H9 (cell line): ENCODE measurements at places on chromosomes 1 and 21.

DNA sequence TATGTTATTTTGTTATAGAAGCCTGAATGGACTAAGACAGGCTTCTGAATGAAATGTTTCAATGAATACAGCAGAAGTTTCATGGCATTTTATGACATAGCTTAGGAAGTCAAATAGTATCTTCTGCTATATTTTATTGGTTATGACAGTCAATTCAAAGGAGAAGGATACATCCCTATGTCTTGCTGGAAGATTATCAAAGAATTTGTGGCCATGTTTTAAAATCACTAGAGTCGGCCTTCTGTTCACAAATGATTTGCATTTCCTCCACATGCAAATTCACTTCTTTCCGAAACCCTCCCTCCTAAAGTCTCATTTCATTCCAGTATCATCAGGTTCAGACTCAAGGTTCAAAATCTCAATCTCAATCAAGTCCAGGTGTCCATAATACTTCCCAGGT lies 679.2 kb upstream of the ADAMTS5 start:
- DNase-seq, result no peak

DNA sequence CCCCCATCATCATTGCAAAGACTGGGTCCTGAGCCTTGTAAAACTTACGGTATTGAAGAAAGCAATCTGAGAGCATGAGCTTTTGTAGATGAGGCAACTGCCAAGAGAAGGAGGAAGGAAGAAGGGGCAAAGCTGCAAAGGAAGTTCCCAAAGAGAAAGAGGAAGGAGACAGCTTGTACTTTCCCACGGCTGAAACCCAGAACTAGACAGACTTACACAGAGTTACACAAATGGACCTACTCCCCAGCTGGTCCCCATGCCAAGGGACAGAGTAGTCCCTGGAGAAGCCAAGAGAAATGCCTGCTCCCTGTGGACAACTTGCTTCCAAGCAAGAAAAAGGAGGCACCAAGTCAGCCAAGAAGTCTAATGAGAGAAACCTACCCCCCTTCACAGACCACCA lies 22.6 kb downstream of the SLC5A9 start:
- DNase-seq, result no peak

- DNase-seq, result no peak
Measured at GRCh38 chr21:19704832-19705231, 1293.4 kb upstream of the NCAM2 start.

- peak; percentile 27 for DNase-seq
Measured at GRCh38 chr21:43193651-43194302, 25.0 kb downstream of the CRYAA start.

DNA sequence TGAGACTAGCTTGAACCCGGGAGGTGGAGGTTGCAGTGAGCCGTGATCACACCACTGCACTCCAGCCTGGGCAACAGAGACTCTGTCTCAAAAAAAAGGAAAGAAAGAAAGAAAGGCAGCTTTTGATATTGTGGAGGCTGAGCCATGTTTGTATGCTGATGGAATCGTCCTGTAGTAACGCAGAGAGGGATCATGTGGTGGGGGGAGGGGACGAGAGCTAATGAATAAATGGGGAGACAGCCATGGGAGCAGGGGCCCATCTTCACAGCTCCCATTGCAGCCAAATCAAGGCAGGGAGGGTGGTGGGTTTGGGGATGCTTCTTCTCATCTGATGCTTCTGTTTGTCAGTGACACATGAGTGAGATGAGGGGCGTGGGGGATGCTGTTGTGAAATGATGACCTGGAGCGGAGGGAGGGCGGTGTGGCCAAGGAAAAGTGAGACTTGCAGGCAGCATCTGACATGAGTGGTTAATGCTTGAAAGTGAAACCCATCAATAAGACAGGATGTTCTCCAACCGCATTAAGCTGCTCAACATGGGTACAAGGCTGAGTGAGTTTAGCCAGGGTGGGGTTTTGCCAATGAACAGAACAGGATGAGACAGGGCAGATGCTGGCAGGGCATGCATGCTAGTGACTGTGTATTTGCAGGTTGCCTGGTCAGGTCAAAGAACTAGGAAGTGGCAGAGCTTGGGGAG lies 16.7 kb downstream of the SPATA21 start:
- DNase-seq, result no peak

DNA sequence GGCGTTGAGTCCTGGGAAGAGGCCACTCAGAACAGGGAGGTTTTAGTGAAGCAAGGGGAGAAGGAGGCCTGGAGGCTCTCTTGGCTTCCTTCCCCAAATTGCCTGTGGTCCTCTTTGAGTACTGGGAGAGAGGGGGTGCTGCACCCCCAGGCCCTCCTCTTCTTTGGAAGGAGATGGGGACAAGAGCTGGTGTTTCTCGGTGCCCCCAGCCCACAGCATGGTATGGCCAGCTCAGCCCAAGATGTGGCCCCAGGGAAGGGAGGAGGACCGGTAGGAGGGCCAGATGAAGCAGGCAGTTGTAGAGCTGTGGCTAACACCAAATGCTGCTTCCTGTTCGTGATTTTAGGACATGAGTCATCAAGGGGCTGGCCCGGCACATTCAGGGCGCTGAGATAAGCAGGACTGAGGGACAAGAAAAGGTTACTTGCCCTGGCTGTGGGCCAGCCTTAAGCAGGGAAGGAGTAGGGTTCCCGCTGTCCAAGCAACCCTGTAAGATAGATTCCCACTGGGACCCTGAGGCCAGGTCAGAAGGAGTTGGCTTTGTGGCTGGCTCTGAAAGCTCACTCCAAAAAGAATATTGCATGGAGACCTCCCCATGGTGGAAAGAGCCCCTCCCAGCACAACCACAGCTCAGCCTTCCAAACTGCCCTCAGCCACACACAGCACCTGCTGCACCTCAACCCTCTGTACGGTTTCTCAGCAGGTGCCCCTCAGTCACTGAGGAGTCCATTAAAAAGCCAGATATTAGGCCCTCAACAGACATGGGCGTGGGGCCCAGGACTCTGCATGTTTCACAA lies 4.9 kb upstream of the TNFRSF1B start:
- peak; percentile 65 for DNase-seq

DNA sequence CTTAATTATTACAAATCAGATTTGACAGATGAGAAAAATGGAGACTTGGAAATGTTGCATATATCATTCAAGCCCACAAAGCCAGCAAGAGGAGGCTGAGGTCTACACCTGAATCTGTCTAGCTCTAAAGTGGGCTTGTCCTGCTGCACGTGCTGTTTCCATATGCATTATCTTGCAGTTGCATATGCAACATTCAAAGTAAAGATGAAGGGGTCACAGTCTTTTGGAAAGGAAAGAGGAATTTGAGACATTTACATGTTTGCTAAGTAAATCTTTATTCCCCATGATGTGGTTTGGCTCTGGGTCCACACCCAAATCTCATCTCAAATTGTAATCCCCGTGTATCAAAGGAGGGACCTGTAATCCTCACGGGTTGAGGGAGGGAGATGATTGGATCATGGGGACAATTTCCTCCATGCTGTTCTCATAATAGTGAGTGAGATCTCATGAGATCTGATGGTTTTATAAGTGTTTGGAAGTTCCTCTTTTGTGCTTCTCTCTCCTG lies 98.3 kb downstream of the BACH1 start:
- no peak for DNase-seq

DNA sequence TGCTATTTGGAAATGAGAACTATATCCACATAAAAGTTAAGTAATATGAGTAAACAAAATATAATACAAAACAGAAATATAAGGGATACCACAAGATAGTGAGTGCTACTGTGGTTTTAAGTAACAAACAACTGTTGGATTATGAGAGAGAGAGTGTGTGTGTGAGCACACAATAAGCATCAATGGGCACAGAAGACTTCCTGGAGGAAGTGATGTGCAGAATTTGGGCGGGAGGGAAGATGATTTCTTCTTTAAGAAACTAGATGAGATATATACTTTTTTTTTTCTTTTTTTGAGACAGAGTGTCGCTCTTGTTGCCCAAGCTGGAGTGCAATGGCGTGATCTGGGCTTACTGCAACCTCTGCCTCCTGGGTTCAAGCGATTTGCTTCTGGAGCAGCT lies 7.9 kb upstream of the IER5 start:
- no peak for DNase-seq

GRCh38 chr1:111719674-111720132 lies 19.5 kb downstream of the INKA2 start:
- no peak for DNase-seq

DNA sequence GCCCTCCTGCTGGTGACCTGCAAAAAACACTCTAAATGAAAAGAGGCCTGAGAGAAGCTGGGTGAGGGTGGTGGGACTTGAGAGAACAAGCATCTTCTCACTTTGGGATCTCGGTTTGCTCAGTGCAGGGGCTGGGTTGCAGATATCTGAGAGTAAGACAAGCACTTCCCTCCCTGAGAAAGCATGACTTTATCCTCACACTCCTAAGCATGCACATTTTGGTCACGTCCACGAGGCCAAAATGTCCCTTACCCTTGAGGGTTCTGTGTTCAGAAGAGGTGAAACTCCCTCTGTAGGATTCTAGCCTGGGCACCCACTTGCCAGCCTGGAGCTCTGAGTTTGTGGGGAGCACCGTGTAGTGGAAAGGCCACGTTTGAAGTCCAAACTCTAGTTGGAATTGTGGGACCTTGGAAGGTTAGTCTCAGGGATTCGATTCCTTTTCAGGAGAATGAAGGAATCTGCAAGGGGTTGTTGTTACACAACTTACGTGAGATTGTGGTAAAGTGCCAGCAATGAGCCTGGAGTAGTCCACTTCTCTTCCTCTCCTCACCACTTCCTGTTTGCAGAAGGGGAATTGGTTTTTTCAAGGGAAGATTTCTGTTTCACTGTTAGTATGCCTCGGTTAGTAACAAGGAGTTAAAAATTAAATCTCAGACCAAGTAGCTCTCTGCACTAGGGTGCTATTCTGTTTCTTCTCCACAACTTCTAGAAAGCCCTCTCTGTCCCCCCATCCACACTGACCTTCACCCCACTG lies 3.0 kb downstream of the FCAMR start:
- no peak for DNase-seq

DNA sequence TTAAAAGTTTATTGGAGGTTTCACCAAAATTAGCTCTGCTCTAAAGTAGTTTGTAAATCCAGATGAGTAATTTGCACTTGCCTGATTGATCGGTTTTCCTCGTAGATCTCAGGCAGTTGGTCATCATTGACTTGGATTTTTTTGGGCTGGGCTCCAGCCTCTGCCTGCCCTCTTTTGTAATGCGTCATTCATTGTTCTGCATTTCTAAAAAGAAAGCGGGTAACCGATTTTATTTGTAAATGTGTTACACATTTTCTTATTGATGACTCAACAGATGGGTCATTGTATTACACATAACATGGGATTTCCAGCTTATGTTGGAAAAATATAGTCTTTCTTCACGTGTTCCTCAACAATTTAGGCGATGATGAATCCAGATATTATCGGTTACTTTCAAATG lies 5.5 kb downstream of the ETS2 start:
- peak; percentile 28 for DNase-seq

- no peak for DNase-seq
Measured at GRCh38 chr1:33305816-33306652, 14.9 kb downstream of the A3GALT2 start.

GRCh38 chr1:11350265-11350664 lies 77.3 kb downstream of the UBIAD1 start:
- DNase-seq, result no peak

DNA sequence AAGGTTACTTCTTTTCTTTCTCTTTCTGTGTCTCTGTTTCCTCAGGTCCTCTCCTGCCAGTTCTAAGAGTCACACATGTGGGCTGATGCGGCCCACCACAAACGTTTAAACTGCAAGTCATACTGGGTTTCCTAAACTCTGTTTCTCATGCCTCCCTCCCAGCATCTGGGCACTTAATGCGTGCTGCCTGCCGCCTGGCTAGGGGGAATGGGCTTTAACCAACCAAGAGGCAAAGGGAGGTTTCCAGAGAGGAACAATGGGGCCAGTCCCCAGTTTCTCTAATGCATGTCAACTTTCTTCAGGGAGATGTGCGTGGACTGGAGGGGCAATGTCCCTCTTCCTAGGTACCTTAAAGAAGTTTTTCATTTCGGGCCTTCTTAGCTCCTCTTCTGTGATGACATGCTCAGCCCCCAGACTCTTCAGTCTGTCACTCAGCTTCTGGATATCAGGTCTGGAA lies 19.9 kb upstream of the SRSF4 start:
- no peak for DNase-seq

- no peak for DNase-seq
Measured at GRCh38 chr1:246508897-246509688, 2.0 kb upstream of the SMYD3 start.

DNA sequence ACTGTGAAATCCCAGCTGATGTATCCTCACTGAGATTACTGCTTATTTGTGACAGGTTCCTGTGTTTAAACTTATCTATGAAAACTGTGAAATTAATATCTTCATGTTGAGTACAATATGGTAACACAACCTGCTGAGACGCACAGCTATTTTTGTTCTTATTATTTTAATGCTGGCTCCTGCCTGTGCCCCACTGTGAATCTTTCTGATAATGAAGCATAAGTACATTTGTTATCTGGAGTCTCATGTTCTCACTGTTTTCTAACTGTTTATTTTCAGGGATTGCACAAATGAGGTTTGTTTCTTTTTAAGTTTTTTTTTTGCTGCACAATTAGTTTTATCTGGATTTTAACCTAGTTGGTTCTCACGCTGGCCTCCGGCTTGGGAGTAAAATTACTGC lies 39.9 kb upstream of the IFNAR2 start:
- DNase-seq, result no peak

GRCh38 chr1:153546796-153547559 lies 1.4 kb upstream of the S100A4 start:
- DNase-seq, result peak; percentile 50

DNA sequence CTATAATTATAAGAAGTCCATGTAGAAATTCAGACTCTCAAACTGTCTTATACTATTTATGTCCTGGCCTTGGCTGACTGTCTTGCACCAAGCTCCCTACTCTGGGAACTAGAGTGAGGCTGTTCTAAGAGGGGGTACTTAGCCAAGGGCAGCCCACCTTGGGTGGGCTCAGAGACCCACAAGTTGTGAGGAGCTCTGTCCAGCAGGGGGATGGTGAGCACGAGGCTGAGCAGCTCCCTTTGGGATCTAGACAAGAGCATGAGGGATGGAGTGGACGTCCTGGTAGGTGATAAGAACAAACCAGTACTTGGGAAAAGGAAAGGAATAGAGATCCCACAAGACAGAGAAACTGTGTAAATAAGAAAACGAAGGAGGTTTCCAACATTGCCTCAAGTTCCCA lies 127.1 kb upstream of the SLC44A3 start:
- DNase-seq, result no peak

DNA sequence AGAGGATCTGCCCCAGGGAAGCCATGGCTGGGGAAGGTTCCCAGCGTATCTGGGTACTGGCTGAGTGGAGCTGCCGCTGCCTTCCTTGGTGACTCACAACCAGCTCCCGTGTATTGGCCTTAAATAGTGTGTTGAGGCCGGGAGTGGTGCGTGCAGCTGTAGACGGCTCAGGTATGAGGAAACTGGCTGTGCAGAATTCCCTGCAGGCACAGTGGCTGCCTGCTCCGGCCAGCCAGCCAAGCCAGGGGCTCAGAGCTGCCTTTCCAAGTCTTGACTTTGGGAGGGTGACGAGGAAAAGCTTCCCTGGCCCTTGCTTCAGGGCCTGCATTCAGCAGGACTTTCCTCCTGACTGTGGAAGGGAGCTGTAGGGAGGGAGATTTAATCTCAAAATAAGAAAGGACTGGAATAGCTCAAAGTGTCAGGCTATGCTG lies at the start of gene VTCN1:
VTCN1 (minus strand) TSS at position 97 of the 431 bp plus-strand sequence; CDS start at position 25, 72 bp downstream.
- no peak for DNase-seq
